GM23248 (cell line): ENCODE measurements at places on chromosomes 6 and 20.
A peak's percentile ranks its signal among the peaks of the same experiment; 100 is the strongest.

DNA sequence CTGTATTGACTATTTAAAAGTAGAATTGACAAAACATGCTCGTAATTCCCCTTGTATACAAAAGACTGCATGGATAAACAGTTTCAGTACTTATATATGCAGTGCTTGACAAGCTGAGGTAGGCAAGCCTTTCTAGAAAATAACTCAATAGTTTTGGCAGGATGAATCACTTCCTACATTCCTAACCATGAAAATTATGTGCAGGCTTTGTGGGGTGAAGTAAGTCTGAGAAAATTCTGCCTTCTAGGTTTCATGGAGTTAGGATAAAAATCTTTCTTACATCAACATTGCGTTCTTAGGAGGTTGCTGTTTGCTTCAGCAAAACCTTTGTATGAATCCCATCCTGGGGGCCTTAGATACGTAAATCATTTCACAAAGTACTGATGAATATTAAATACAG, 801.4 kb upstream of the EYS start:
- H3K4me1 ChIP-seq: no peaks in the 10 kb centered on the region
- peak; percentile 0 for DNase-seq
- H3K4me3 ChIP-seq: no peak overlapping the region

GRCh38 chr6:159691133-159691962, 1.7 kb downstream of the SOD2 start:
- peak overlapping the region; percentile 81 for H3K27ac ChIP-seq
- peak; percentile 86 for DNase-seq
- no peaks in the 10 kb centered on the region; the same call in 1 of the 2 replicates for H3K36me3 ChIP-seq
- H3K4me3 ChIP-seq: peak overlapping the region; percentile 88
- H3K27me3 ChIP-seq: no peaks in the 10 kb centered on the region

GRCh38 chr6:34204693-34205092, 32.0 kb upstream of the HMGA1 start:
- H3K4me3 ChIP-seq: no peak overlapping the region
- H3K36me3 ChIP-seq: no peaks in the 10 kb centered on the region
- no peak overlapping the region for H3K27ac ChIP-seq
- no peaks in the 10 kb centered on the region for H3K4me1 ChIP-seq
- no peaks in the 10 kb centered on the region for H3K27me3 ChIP-seq

DNA sequence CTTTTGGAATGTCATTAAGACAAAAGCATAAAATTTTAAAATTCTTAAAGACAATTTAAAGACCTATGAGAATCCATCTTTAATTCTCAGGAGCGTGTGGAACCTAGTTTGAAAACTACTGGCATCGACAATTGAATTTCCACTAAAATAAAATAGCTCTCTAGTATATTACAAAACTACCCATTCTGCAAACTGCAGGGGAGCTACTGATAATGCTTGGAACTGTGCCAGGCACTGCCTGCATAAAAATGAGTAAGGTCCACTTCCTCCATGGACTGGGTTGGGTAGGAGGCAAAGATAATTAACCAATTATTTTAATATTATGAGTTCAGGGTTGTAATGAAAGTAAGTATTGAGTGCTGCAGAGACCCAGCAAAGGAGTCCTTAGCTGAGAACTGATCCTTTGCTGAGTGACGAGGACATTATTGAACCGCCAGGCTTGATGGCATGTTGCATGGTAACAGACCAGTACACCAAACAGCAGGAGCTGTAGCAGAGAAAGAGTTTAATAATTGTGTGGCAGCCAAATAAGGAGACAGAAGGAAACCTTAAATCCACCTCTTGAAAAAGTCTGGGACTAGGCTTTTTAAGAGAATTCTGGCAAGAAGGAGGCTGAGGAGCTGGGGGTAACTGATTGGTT, 261.3 kb downstream of the ESR1 start:
- no peaks in the 10 kb centered on the region for H3K36me3 ChIP-seq
- H3K27ac ChIP-seq: no peak overlapping the region
- no peak for DNase-seq

GRCh38 chr6:31070711-31071197, 41.6 kb downstream of the C6orf15 start:
- H3K27ac ChIP-seq: no peak overlapping the region
- peak; percentile 89 for DNase-seq
- no peaks in the 10 kb centered on the region for H3K36me3 ChIP-seq
- H3K4me1 ChIP-seq: peaks cover 9% of the 10 kb centered on the region

GRCh38 chr6:28334286-28335039, 1.5 kb downstream of the ZSCAN31 start:
- H3K27ac ChIP-seq: no peak overlapping the region
- H3K4me1 ChIP-seq: peaks cover 6% of the 10 kb centered on the region; the same call in 1 of the 2 replicates
- H3K4me3 ChIP-seq: no peak overlapping the region
- DNase-seq: no peak

- no peaks in the 10 kb centered on the region for H3K27me3 ChIP-seq
- no peaks in the 10 kb centered on the region for H3K36me3 ChIP-seq
- H3K27ac ChIP-seq: no peak overlapping the region
- no peak overlapping the region for H3K4me3 ChIP-seq
- H3K4me1 ChIP-seq: no peaks in the 10 kb centered on the region
- DNase-seq: no peak
Observed at GRCh38 chr6:169899481-169900145, 148.2 kb downstream of the ERMARD start.

DNA sequence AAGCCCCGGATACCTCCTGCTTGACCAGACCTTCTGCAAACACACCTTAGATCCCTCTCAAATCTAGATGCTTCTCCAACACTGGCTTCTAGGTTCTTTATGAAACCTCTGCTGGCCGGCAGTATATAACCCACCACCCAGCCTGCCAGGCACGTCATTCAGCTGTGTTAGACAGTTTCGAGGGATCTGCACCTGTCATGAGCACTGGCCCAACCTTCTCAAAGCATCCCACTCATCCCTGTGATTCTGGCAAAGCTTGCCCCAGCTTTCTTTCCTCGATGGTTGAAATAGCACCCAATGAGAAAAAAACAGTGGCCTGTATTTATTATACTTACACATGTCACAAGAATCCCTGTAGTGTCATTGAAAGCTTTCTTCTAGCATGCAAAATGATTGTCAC, 157.8 kb downstream of the MTHFD1L start:
- no peak overlapping the region for H3K4me3 ChIP-seq
- H3K27ac ChIP-seq: no peak overlapping the region
- no peaks in the 10 kb centered on the region for H3K27me3 ChIP-seq
- peaks cover 69% of the 10 kb centered on the region for H3K36me3 ChIP-seq
- no peak for DNase-seq
- no peaks in the 10 kb centered on the region for H3K4me1 ChIP-seq

DNA sequence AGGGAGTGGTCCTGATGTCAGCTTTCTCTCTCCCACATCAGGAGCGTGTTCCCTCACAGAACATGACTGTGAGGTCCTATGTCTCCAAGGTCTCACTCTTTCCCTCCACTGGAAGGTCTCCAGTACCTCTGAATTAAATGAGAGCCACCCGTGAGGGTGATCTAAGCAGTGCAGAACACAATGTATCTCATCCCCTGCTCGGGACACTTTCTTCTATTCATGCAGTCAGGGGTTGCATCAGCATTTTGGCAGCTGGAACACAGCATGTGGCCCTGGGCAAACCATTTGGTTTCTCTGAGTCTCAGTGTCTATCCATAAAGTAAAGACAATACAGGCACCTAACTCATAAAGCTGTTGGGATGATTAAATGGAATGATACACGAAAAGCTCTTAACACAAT, 34.2 kb downstream of the MAFB start:
- no peak overlapping the region for H3K27ac ChIP-seq
- peak; percentile 54 for DNase-seq
- no peaks in the 10 kb centered on the region for H3K4me1 ChIP-seq
- no peak overlapping the region for H3K4me3 ChIP-seq
- H3K27me3 ChIP-seq: no peaks in the 10 kb centered on the region; the same call in 1 of the 2 replicates

DNA sequence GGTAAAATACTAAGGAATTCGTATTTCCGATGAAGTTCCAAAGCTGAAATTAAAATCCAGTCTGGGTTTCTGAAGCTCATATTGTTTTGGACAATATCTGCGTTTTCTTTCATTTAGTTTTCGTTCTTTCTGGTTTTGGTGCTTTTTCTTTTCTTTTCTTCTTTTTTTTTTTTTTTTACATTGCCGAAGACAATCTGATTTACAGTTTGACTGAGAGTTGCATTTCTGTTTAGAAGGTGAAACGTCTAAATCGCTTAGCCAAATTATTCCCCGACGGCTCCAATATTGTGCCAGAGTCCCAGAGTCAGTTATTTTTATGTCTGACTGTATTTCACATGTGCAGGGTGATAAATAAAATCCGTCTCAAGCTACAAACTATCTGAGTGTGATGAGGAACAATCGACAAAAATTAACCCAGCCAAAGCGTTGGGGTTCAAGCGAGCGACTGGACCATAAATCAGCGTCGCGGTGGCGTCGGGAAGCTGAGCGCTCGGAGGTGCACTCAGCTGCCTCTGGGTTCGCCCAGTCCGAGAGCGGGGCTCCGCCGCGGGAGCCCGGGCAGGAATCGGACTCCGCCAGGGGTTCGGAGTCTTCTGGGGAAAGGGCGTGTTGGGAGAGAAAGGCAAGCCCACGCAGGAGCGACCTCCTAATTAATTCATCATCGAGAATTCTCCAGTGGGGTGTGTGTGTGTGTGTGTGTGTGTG, 8.2 kb upstream of the TBX18 start:
- no peak overlapping the region for H3K27ac ChIP-seq
- H3K4me3 ChIP-seq: peak overlapping the region; percentile 11; the same call in 1 of the 2 replicates
- no peaks in the 10 kb centered on the region for H3K36me3 ChIP-seq
- peaks cover 43% of the 10 kb centered on the region for H3K27me3 ChIP-seq
- peak; percentile 37 for DNase-seq
- H3K4me1 ChIP-seq: peaks cover 2% of the 10 kb centered on the region; the same call in 1 of the 2 replicates

DNA sequence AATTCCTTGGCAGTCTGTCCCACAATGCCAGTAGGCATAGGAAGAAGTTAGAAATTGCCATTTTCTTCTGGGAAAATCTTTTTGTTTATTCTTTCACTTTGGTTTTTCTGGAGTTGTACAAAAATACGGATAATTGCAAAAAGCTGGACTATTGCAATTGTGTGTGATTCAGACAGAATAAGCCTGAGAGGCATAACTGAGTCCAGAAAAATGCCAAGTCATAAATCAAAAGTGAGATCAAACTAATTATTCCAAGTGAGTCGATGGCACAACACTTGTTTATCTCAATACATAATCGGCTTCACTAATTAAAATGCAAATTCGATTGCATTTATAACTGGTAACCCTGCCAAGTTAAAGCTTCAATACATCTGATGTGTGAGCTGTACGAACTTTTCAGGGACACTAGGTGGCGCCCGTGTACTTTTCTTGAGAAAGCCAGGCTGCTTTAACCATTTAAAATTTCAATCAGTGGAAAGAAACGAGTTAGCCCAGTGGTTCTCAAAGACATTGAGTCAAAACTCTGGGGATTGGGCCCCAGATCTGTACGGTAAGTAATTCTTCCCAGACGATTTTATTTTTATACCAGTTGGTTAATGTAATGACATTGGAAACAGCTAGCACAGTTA, 102.6 kb downstream of the LAMP5 start:
- H3K27me3 ChIP-seq: peaks cover 30% of the 10 kb centered on the region
- no peak overlapping the region for H3K27ac ChIP-seq
- H3K4me3 ChIP-seq: no peak overlapping the region
- peak; percentile 81 for DNase-seq
- no peaks in the 10 kb centered on the region for H3K36me3 ChIP-seq
- H3K4me1 ChIP-seq: no peaks in the 10 kb centered on the region

- DNase-seq: peak; percentile 23
- H3K27ac ChIP-seq: no peak overlapping the region
- no peaks in the 10 kb centered on the region for H3K27me3 ChIP-seq
- H3K36me3 ChIP-seq: no peaks in the 10 kb centered on the region
- no peak overlapping the region for H3K4me3 ChIP-seq
- H3K4me1 ChIP-seq: 0 out of 2 replicates have a peak, but pooled peaks cover 7% of the 10 kb centered on the region
Observed at GRCh38 chr20:54105653-54106052, 35.3 kb upstream of the BCAS1 start.

GRCh38 chr6:107061125-107062020, 33.4 kb downstream of the MTRES1 start:
- no peaks in the 10 kb centered on the region for H3K36me3 ChIP-seq
- no peak overlapping the region for H3K4me3 ChIP-seq
- no peaks in the 10 kb centered on the region for H3K27me3 ChIP-seq
- peak; percentile 5 for DNase-seq

GRCh38 chr20:56181583-56181982, 66.9 kb upstream of the MC3R start:
- no peaks in the 10 kb centered on the region for H3K4me1 ChIP-seq
- DNase-seq: no peak
- no peak overlapping the region for H3K4me3 ChIP-seq
- H3K27me3 ChIP-seq: no peaks in the 10 kb centered on the region

DNA sequence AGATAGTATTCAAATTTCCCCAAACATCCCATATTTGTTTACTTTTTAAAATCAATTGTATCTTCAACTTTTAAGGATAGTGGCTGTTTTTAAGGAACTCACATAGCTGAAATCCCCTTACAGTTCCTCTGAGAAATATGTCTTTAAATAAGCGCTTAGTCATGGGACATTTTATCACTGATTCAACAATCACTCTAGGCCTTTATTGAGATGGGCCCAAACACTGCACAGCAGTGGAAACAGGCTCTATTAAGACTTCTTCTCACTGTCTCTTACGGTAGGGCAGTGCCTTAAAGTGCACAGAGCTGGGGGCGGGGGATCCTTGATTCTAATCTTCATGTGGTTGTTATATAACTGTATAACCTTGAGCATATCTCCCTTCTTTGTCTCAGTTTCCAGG, 59.8 kb upstream of the RREB1 start:
- no peaks in the 10 kb centered on the region for H3K4me1 ChIP-seq
- no peaks in the 10 kb centered on the region for H3K27me3 ChIP-seq
- peak; percentile 20 for DNase-seq
- H3K36me3 ChIP-seq: no peaks in the 10 kb centered on the region
- H3K4me3 ChIP-seq: no peak overlapping the region
- no peak overlapping the region for H3K27ac ChIP-seq

- no peak overlapping the region for H3K4me3 ChIP-seq
- H3K27ac ChIP-seq: no peak overlapping the region
- H3K36me3 ChIP-seq: no peaks in the 10 kb centered on the region
- H3K27me3 ChIP-seq: no peaks in the 10 kb centered on the region
Observed at GRCh38 chr20:34977365-34978091, 21.9 kb downstream of the MYH7B start.

DNA sequence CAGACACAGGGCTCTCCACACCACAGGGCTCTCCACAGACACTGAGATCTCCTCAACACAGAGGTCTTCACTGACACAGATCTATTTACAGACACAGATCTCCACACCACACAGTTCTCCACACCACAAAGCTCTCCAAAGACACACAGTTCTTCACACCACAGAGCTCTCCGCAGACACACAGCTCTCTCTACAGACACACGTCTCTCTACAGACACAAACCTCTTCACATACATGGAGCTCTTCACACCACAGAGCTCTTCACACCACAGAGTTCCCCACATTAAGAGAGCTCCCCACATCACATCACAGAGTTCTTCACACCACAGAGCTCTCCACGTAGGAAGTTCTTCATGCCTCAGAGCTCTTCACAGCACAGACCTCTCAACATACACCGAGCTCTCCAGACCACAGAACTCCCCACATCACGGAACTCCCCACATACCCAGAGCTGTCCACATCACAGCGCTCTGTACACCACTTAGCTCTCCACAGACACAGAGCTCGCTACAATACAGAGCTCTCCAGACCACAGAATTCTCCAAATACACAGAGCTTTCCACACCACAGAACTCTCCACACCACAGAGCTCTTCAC, 53.9 kb downstream of the ERMARD start:
- H3K27ac ChIP-seq: no peak overlapping the region
- H3K27me3 ChIP-seq: peaks cover 32% of the 10 kb centered on the region
- H3K4me1 ChIP-seq: peaks cover 3% of the 10 kb centered on the region; the same call in 1 of the 2 replicates
- no peaks in the 10 kb centered on the region for H3K36me3 ChIP-seq
- no peak overlapping the region for H3K4me3 ChIP-seq
- no peak for DNase-seq

GRCh38 chr6:170505306-170505705, 47.8 kb downstream of the PSMB1 start:
- no peak overlapping the region for H3K4me3 ChIP-seq
- H3K27ac ChIP-seq: no peak overlapping the region
- no peaks in the 10 kb centered on the region for H3K27me3 ChIP-seq
- no peak for DNase-seq
- H3K36me3 ChIP-seq: no peaks in the 10 kb centered on the region
- H3K4me1 ChIP-seq: no peaks in the 10 kb centered on the region
